ENCODE measurements at places on chromosomes 7 and 10. TPM values are rescaled to one million over a fixed set of nuclear protein-coding genes. Genes with fewer than 3 reads are reported as not detected.

Gene STOX1
- 1.9 TPM for polyA plus RNA-seq

Gene NYAP1
- polyA plus RNA-seq, result 1.7 TPM

Gene SPDYE16
- polyA plus RNA-seq, result 1.8 TPM

Gene AGAP6
- polyA plus RNA-seq, result 31.0 TPM

Gene MACC1
- 0.04 TPM for polyA plus RNA-seq

Gene METTL27
- polyA plus RNA-seq, result 1.8 TPM

Gene GBX1
- polyA plus RNA-seq, result 2.7 TPM

Gene TAS2R41
- polyA plus RNA-seq, result not detected

Gene PSPH
- 20.0 TPM for polyA plus RNA-seq

Gene AZGP1
- 1.1 TPM for polyA plus RNA-seq

Gene NRP1
- polyA plus RNA-seq, result 116 TPM

Gene HTR5A
- not detected for polyA plus RNA-seq

Gene CPA1
- 4.6 TPM for polyA plus RNA-seq

Gene AGAP5
- 3.9 TPM for polyA plus RNA-seq

Gene MCM7
- 60.7 TPM for polyA plus RNA-seq

Gene EN2
- 1.7 TPM for polyA plus RNA-seq

Gene RNF148
- polyA plus RNA-seq, result not detected

Gene HK1
- 29.2 TPM for polyA plus RNA-seq

Gene LRCH4
- polyA plus RNA-seq, result 19.8 TPM

Gene PAX4
- polyA plus RNA-seq, result not detected

Gene FLNC
- polyA plus RNA-seq, result 646 TPM

Gene ASB10
- 1.0 TPM for polyA plus RNA-seq

Gene DENND2A
- polyA plus RNA-seq, result 48.0 TPM

Gene SLC18A3
- polyA plus RNA-seq, result not detected

Gene CFAP43
- 0.50 TPM for polyA plus RNA-seq

Gene GDI2
- 278 TPM for polyA plus RNA-seq

Gene CTNNA3
- 8.5 TPM for polyA plus RNA-seq

Gene CACNA2D1
- 90.3 TPM for polyA plus RNA-seq

Gene AKR1C8
- polyA plus RNA-seq, result not detected

Gene GPNMB
- polyA plus RNA-seq, result 98.8 TPM

Gene CFAP70
- polyA plus RNA-seq, result 0.78 TPM

Gene VAX1
- polyA plus RNA-seq, result 0.09 TPM

Gene MCM10
- 3.0 TPM for polyA plus RNA-seq

Gene CALHM3
- polyA plus RNA-seq, result not detected

Gene LRRN3
- polyA plus RNA-seq, result 10.5 TPM

Gene TBC1D12
- polyA plus RNA-seq, result 12.6 TPM

Gene FAM241B
- polyA plus RNA-seq, result 0.20 TPM

Gene SFXN2
- polyA plus RNA-seq, result 4.1 TPM

Gene CALN1
- 2.4 TPM for polyA plus RNA-seq

Gene ASCC1
- 24.3 TPM for polyA plus RNA-seq

Gene KLF14
- 2.0 TPM for polyA plus RNA-seq

Gene OR2A1
- 0.25 TPM for polyA plus RNA-seq

Gene RPEL1
- not detected for polyA plus RNA-seq

Gene OPALIN
- polyA plus RNA-seq, result not detected

Gene PRKAR2B
- 6.0 TPM for polyA plus RNA-seq

Gene CPED1
- 9.3 TPM for polyA plus RNA-seq

Gene TBX20
- polyA plus RNA-seq, result not detected

Gene GPR37
- 23.6 TPM for polyA plus RNA-seq

Gene GRM8
- not detected for polyA plus RNA-seq

Gene FEZF1
- not detected for polyA plus RNA-seq

Gene EPHB6
- polyA plus RNA-seq, result 3.5 TPM

Gene ATOH7
- polyA plus RNA-seq, result 0.08 TPM

Gene ADGRA1
- polyA plus RNA-seq, result 2.9 TPM

Gene CUL2
- polyA plus RNA-seq, result 35.1 TPM

Gene APBB1IP
- polyA plus RNA-seq, result 2.6 TPM
